Posterior vena cava (tissue), 2 donors: ENCODE measurements at places on chromosomes 2 and 18. TPM values are rescaled to one million over a fixed set of nuclear protein-coding genes. Genes with fewer than 3 reads are reported as not detected.

GRCh38 chr2:130819608-130820278, 17.0 kb upstream of the ARHGEF4 start:
- DNase-seq: peak; percentile 40

DNA sequence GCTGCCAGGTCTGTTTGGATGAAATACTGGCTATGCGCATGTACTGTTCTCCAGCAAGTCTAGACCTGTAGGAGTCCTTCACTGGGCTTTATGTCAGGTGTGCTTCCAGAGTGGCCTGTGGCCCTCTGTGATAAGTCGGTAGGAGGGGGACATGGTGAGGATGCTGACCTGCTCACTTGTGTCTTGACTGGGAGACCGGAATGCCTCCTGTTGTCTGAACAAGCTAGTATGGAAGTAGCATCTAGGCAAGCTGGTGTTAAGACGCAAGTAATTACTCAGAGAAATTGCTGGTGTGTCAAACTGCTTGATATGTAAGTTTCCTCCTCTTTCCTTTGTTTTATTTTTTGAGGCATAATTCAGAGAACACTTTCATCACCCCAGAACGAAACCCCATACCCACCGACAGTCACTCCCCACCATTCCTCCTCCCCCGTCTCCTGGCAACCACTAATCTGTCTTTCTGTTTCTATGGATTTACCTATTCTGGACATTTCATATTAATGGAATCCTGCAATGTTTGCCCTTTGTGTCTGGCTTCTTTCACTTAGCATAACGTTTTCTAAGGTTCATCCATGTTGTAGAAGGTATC, 76.4 kb downstream of the TMEM247 start:
- DNase-seq: no peak

C1QL2 gene
- total RNA-seq: not detected

SERPINB13 gene
- total RNA-seq: not detected

GRCh38 chr2:68877079-68877772, 6.0 kb upstream of the BMP10 start:
- DNase-seq: no peak

APLF gene
- total RNA-seq: 6.3 TPM

GRCh38 chr2:33321876-33322483, 154.5 kb upstream of the RASGRP3 start:
- no peak for DNase-seq

MAP3K20 gene
- total RNA-seq: 138 TPM

DNA sequence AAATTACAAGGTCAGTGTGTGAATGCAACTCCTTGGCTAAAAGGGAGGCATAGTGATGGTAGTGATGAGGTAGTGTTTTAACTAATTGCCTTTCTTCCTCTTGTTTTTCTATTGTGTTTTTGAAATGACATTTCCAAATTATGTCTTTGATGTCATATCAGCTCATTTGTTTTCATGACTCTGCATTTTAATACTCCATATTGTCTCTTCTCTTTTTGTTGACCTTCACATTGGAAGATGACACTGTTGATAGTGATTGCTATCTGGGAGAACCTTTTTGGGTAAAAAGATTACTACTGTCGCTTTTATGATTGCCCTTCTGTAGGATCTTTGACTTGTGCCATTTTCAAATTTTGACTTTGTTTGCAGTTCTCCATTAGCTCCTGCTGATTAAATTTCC, 3.0 kb downstream of the GIGYF2 start:
- DNase-seq: no peak

DNA sequence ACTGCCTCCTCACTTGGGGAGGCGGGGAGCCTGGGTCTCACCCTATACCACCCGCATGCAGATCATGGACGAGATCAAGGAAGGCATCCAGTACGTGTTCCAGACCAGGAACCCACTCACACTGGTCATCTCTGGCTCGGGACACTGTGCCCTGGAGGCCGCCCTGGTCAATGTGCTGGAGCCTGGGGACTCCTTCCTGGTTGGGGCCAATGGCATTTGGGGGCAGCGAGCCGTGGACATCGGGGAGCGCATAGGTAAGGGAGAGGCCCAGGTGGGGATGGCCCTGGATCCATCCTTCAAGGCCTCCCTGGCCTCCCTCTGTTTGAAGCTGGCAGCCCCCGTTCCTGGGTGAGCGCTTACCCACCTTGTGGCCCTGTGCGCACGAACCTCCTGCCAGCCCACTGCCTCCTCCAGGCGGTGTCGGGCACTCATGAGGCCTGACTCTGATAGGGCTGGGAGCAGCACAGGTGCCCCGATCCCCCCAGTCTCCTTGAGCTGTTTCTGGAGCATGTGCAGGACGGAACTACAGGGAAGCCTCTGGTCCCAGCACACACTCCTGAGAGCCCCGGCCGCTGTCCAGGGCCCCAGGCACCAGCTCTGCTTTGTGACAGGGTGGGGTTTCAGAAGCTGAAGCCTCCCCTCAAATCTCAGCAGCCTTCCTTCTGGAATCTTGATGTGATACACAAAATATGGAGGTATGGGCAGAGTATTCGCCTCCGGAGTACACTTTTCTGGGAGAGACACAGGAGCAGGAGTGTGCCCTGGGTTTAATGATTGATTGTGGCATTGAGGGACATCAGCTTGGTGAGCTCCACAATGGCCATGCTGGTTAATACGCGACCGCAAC, 708 bp downstream of the AGXT start:
- no peak for DNase-seq

DNA sequence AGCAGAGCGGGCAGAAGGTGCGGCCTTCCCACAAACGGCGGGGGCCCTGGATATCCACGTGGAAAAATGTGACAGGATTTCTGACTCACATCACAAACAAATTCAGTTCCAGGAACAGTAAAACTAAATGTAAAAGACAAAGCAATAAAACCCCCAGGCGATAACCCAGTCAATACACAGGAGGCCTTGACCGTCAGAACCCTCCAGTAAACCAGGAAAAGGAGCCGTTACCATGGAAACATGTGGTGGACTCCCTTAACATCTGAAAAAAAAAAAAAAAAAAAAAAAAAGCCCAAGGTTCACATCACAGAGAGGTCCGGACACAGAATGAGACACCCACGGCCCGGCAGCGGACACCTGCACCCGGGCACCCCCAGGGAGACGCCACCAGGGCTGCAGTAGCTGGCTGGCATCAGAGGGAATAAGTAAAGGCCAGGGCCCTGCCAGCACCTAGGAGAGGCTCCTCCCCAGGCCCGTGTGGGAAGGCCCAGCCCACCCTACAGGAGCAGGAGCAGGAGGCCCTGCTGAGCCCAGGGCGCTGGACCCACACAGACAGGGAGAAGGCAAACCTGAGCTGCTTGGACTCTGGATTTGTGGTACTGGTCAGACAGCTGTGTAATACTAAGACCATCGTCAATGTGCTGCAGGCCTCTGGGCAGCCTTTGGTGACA, 83.7 kb downstream of the TMEM18 start:
- DNase-seq: no peak

- no peak for DNase-seq
These were observed 191.3 kb upstream of the KCNJ3 start for GRCh38 chr2:154507186-154507585.

- no peak for DNase-seq
These were observed 101.1 kb downstream of the CTIF start for GRCh38 chr18:48639772-48640432.

DNA sequence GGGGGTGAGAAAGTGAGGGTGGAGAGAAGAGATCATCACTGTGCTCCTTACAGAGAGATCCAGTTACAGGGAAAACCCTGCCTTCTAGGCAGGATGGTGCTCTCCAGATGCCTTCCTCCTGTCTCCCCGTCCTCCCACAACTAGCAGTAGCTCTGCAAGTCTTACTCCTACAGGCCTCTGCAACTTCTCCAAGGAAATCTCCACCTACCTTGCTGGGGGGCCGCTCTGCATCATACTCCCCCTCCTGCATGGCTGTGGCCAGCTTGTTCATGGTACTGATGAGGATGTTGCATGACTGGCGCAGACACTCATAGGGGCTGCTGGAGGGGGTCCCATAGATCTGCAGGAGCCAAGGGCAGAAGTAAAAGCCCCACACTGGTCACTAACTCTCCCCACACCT, 14.1 kb downstream of the DCTN1 start:
- no peak for DNase-seq

DNA sequence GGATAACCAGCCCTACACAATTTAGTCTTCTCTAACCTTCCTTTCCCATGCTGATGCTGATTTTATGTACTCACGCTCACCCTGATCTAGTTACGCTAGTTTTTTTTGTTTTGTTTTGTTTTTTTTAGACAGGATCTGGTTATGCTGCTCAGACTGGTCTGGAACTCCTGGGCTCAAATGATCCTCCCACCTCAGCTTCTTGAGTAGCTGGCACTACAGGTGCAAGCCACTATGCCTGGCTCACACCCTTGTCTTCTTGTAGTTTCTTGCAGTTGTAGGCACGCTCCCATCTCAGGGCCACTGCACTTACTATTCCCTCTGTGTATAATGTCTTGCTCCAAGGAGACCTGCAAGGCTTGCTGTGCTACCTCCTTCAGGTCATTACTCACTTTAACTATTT, 6.2 kb downstream of the PELI1 start:
- DNase-seq: no peak

DNA sequence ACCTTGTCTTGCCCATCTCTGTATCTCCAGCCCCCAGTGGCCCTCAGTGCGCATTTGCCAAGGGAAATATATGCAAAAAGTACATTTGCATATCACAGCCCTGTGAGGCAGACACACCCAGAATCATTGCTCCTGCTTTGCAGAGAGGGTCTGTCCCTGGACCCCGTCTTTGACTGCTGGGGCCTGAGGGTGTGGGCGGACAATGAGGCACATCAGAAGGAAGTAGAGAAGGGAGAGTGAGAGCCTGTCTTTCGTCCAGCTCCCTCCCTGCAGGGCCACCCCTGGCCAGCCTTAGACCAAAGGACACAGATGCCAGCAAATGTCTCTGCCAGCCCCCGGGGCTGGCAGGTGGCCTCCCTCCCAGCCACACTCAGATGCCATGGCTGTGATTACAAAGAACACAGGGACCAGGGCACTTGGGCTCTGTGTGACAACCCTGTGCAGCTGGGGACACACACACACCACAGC, 516.2 kb upstream of the MYT1L start:
- DNase-seq: no peak

IL36RN gene
- total RNA-seq: not detected

CHST9 gene
- 0.14 TPM for total RNA-seq

- DNase-seq: no peak
These were observed 185.9 kb downstream of the PDE1A start for GRCh38 chr2:182240862-182241371.
